ENCODE measurements at places on chromosomes 2 and 18.

- DNase-seq, result no peak
Measured at GRCh38 chr2:100214265-100214971, 72.0 kb upstream of the AFF3 start.

GRCh38 chr2:210179351-210179990 is 8.3 kb upstream of the KANSL1L start:
- DNase-seq, result no peak

DNA sequence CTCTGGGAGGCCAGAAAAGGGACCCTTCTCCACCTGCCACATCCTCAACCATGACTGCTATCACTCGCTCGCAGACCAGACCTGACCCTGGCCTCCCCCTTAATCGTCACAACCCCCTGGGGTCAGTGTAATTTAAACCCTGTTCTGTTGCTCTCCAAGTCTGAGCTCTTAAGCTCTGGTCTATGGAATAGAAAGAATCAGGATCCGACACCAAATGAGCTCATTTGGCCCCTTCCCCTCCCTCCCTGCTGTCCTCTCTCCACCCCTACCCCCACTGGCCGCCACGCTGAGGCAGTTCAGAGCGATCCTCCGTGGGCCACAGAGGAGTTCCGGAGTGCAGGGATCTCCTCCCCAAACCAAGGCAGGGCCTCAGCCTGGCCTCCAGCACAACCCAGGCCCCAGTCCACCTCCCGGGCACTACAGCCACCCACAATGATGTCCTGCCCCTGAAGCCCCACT is 5.3 kb downstream of the DNMT3A start:
- no peak for DNase-seq

DNA sequence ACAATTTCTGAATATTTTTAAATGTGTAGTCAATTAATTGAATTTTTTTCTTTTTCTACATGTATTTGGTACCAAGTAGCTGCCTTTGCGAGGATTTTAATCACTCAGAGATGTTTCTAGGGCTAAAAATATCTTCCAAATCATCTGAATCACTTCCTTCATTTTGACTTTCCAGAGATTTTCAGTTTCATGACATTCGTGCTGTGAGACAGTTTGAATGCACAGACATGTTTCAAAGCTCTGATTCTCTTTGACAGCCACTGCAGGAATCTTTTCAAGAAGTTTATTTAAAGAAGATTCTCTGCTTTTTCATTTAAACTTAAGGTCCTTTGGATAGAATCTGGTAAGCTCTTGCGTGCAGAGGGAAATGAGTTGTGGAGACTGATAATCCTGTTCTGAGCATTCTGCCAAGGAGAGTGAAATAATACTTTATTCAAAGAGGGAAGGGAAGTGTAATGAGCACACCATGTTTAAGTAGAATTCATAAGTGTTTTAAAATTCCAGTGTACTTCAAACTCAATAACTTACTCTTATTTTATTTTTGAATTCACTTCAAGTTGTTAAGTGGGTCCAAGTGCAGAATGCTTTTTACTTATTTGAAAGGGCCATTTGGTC is 9.7 kb downstream of the CYBRD1 start:
- DNase-seq, result no peak

- DNase-seq, result no peak
Measured at GRCh38 chr2:114011713-114012112, 121.8 kb downstream of the ACTR3 start.

DNA sequence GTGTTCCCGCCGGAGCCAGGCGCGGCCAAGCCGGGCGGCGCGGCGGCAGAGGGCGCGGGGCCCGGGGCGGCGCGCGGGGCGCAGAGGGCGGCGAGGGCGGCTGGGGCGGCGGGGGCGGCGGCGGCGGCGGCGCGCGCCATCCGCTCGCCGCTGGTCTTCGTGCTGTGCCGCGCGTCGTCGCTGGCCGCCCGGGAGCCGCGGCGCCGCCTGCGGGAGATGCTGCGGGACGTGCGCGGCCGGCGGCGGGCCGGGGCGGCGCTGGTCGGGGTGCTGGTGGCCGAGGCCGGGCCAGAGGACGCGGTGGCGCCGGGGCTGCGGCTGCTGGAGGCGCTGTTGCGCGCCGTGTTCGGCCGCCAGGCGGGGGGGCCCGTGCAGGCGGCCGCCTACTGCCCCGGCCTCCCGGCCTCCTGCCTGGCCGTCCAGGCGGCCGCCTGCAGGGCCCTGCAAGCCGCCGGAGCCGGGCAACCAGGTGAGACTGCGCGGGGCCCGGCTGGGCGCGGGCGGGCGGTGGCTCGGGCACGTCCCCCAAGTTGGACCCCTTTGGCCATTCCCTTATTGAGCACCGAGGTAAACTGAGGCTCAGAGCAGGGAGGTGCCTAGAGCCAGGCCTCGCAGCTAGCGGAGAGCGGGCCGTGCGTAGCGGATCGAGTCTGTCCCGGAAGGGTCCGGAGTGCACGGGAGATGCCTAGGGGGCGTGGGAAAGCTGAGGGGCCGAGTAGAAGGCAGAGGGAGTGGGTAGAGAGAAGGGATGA is 584 bp downstream of the C2orf72 start:
- peak; percentile 31 for DNase-seq

DNA sequence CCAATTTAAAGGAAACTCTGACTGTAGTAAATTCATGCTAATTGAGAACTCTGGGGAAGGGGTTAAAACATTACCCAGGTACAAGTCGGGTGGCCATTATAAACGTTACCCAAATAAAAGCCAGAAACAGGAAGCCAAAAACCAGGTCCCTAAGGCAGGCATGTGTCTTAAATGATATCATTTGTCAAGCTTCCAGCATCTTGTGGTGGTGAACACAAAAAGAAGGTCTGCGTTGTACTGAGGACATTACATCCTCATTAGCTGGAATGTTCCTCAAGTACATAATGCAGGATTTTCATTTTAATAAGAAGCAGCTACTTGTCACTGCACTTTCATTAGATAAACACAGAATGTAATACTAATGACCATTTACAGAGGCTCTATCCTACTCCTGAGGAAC is 10.9 kb downstream of the PTGR3 start:
- DNase-seq, result no peak

- DNase-seq, result no peak
Measured at GRCh38 chr18:45856531-45856930, 31.1 kb downstream of the SIGLEC15 start.

DNA sequence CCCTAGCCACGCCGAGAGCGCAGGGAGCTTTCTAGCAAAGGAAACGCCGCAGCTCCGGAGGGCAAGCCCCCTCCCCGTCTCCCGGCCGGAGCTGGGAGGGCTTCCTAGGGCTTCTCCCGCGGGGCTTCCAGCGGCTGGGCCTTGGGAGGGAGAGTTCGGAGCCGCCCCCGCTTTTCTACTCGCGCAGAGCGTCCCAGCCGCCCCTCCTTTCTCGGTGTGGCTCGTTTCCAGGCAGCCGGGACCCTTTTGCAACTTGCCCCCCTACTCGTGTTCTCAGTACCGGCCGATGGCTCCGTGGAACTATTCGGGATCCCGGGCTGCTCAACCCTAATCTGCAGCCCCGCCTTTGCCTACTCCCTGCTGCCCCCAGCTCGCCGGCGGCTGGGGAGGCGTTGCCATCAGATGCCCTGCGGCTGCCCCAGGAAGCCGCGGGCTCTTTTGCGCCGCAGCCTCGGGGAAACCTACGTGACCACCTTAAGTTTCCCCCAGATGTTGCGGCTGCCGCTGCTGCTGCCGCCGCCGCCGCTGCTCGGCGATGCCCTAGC is 1.5 kb upstream of the NR4A2 start:
- peak; percentile 67 for DNase-seq

- no peak for DNase-seq
Measured at GRCh38 chr2:158932131-158932645, 36.3 kb upstream of the TANC1 start.

DNA sequence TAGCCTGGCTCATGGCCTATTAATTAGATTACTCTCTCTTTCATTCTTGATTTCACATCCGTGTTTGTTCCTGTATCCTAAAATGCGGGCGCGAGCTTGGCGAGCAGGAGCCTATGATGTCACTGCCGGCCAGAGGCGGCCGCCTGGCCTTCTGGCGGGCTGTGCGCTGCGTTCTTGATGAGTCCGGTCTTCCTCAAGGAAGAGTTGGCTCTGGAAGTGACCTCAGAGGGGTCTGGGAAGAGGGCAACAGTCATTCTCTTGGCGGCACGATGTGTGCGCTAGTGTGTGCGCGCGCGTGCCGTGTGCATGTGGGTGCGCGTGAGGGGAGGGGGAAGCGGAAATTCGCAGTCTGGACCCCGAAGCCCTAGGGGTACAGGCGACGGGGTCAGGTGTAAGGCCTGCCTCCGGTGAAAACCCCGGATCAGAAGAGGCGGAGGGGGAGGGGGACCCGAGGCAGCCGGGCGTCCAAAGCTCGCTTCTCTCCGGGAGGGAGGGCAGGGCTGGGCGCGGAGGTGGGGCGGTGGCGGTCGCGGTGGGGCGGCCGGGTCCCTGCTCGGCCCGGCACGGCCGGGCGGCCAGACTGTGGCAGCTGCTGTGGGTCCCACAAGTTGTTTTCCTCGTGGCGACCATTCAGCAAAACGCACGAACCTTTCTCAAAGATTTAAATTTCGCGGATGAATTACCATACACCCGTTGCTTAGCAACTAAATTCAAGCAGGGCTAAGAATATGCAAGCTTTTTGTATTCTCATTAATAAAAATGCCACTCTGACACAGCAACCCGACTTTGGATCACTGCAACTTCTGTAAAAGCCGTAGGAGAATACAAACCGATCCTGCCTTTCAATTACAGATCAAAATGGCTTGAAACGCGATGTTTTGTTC is 8.4 kb downstream of the POU3F3 start:
- DNase-seq, result peak; percentile 70

DNA sequence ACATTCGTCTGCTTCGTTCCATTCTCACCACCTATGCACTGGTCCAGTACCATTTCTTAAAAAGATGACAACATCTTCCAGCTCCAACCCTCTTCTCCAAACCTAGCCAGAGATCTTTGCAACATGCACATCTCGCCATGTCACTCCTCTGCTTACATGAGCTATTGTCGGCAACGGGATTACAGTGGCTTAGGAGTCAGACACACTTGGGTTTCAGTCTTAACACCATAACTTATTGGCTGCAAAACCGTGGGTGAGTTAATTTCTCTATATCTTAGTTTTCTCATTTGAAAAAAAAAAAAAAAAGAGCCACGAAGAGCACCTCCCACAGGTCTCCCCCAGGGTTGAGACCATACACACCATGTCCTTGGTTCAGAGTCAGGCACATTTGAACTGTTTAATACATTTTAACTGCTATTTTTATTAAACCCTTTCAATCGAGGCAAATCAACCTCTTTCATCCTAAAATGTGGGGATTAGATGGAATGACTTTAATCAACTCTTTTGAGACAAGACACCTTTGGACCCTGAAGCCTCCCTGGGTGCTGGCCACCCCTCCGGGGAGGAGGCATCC is 889 bp downstream of the ANKRD29 start:
- DNase-seq, result no peak

GRCh38 chr2:157192445-157193423 is 64.8 kb upstream of the GALNT5 start:
- DNase-seq, result no peak

GRCh38 chr2:39839261-39839848 is 60.3 kb upstream of the THUMPD2 start:
- no peak for DNase-seq

DNA sequence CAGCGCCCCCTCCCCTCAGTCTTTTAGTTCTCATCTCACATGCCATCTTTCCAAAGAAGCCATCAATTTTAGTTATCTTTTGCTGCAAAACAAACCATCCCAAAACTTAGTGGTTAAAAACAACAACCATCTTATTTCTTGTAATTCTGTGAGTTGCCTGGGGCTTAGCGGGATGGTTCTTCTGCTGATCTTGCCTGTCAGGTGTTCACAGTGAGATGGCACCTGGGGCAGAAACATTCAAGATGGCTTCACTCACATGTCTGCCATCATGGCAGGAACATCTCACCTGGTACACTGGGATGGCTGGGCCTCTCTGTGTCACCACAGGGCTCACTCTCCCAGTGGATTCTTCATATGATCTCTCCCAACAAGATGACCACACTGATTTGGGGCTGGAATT is 144.5 kb upstream of the MSH6 start:
- DNase-seq, result no peak

- DNase-seq, result no peak
Measured at GRCh38 chr2:181421131-181421458, 36.1 kb upstream of the ITGA4 start.

- peak; percentile 80 for DNase-seq
Measured at GRCh38 chr2:234564699-234565098, 67.8 kb upstream of the ARL4C start.

DNA sequence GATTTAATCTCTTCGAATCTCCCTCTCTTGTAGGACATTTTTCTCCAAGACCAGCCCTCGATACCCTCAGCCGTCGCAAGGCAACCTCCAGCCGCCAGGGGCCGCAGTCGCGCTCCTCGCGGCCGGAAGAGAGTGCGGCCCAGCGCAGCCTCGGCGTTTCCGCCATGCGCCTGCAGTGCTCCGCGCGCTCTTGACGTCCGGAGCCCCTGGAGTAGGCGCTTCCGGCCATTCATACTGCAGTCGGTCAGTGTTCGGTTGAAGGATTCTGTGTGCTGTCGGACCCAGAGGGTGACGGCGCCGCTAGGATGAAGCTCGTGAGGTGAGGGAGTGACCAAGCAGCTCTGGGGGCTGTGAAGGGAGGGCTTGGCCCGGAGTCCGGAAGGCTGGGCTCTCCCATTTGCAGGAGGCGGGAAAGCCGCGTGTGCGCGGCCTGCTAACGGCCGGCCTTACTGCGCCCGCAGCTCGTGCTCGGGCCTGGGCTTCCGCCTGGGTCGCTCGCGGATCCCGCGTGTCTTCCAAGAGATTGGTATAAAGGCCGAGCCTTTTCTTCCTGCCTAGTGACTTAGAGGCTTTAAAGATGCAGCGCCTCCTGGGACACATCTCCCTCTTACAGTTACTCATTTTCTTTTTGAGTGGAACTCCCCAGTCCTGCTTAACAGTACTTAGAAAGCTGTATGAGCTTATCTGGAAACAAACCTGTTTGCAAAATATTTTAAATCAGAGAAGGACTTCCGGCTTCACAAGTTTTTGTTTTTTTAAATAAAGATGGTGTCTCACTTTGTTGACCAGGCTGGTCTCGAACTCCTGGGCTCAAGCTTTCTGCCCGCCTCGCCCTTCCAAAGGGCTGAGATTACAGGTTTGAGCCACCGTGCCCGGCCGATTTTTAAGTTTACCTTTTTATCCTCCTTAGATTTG is at the start of gene SNRPD1:
Gene SNRPD1, plus strand, starts transcription at position 190 of the 915 bp plus-strand sequence. Its CDS starts 116 bp downstream, at position 306.
- DNase-seq, result peak; percentile 94

DNA sequence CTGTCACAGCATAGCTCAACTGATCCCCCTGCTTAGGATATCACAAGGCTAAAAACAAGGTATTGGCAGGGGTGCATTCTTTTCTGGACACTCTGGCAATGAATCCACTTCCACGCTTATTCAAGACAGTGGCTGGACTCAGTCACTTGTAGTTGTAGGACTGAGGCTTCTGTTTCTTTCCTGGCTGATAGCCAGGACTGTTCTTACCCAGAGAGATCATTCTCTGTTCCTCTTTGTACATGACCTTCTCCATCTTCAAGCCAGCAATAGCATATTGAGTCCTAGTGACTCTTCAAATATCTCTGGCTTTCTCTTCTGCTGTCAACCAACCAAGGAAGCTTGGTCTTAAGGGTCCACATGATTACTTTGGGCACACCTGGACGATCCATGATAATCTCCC is 241.3 kb downstream of the RBM43 start:
- DNase-seq, result no peak

DNA sequence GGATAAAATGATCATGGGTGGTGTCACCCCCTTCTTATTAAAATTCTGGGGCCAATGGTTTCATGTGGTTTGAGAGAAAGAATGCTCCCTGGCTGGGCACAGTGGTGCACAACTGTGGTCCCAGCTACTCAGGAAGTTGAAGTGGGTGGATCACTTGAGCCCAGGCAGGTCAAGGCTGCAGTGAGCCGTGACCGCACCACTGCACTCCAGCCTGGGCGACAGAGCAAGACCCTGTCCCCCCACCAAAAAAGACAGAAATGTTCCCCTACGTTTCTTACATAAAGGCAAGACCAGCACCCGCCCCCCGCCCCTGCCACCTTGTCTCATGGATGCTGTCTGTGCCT is 53.0 kb upstream of the ID2 start:
- DNase-seq, result no peak

- DNase-seq, result no peak
Measured at GRCh38 chr2:102385522-102385921, 29.9 kb downstream of the IL18R1 start.
